ENCODE measurements at places on chromosomes 3 and 15.

DNA sequence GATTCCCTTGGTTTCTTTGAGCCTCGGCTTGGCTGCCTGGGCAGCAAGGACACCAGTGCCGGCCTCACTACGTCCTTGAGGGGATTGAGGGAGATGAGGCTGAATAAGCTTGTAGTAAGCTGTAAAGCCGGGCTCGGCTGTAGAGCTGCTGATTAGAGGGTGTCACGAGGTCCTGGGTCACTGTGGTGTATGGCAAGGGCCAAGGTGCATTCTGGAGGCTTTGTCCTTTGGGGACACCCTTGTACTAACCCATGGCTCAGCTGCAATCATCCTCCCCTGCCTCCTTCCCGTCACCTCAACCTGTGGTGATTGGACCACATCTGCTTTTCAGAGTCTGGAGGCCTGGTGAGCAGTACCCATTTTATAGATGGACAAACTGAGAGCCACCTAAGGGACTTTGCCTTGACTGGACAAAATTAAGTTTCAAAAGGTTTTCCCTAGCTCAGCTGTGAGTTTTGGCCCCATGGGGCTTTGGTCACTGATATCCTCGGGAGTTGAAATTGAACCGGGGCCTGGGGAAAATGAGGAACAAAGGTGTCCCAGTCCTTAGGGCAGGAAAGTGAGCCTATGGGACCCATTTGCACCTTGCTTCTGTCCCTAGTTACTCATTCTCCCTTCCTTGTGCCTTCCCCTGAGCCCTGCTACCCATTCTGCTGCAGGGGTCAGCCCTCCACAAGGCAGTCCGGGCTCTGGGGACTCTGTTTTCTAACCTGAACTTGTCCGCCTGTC lies 2.4 kb downstream of the SLC6A6 start:
- no peak for DNase-seq

DNA sequence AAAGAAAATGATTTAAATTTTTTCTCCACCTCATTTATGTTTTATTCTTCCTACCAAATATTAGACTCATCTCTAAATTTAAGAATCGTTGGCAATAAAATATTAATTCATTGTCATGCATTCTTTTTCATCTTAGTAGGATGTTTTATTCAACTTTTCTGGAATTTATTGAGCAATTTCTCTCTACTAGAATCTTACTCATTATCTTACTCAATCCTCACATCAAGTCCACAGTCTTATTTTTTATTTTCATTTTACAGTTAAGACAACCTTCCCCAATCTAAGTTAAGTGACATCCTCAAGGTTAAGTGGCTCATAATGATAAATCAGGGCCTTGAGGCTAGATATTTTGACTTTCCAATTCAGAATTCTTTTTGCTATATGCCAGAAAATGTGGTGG lies 15.9 kb upstream of the ALDH1A2 start:
- no peak for DNase-seq

DNA sequence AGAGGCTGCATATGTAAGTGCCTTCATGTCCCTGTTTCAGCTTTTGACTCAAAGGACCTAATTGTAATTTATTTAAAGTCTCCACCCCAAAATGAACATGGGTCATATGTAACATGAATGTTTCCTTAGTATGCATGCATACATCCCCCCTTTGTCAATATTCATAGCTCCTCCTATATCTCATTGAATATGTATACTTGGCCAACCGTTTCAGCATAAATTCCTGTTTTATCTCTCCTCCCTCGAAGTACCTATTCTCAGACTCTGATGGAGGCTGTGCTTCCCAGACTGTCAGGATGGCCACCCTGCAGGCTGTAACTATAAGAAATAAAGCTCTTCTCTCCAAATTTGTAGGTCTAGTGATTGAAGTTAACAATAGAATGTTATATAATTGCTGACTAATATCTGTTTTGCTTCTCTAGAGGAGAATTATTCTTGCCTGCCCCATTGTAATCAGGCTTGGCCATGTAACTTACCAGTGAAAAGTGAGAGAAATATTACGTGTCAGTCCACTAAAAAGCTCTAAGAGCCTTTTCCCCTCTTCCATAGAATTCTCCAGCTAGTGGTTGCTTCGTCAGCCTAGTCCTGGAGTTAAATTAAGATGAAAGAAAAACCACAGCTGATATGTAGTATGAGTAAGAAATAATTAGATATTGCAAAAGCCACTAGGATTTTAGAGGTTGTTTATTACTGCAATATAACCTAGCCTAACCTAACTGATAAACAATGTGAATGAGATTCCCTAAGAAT lies 245.1 kb downstream of the ZNF385D start:
- no peak for DNase-seq

- no peak for DNase-seq
Measured at GRCh38 chr15:60917461-60918145, 311.5 kb downstream of the RORA start.

GRCh38 chr15:99455789-99456160 lies 110.0 kb upstream of the MEF2A start:
- DNase-seq = no peak

DNA sequence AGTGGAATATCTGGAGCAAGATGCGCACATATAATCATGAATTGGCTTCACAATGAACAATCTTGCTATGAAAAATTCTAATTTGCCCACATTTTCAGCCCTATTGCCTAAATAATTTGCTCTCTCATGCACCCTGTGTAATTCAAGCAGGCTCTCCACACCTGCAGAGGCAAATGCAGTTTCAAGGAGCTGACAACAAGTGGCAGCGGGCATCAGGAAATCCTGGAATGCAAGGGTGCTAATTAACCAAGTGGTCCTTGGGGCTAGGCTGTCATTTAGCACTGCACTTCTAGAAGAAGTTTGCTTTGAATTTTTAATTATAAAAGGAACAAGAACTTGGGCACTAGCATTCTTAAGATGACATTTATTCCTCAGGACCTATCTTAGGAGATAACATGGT lies 56.3 kb upstream of the ICE2 start:
- no peak for DNase-seq

- no peak for DNase-seq
Measured at GRCh38 chr3:104168386-104168785, 1198.3 kb upstream of the ALCAM start.

- DNase-seq = no peak
Measured at GRCh38 chr3:7779331-7779730, 722.3 kb upstream of the LMCD1 start.

GRCh38 chr3:171753025-171753472 lies 57.2 kb downstream of the PLD1 start:
- DNase-seq = no peak

DNA sequence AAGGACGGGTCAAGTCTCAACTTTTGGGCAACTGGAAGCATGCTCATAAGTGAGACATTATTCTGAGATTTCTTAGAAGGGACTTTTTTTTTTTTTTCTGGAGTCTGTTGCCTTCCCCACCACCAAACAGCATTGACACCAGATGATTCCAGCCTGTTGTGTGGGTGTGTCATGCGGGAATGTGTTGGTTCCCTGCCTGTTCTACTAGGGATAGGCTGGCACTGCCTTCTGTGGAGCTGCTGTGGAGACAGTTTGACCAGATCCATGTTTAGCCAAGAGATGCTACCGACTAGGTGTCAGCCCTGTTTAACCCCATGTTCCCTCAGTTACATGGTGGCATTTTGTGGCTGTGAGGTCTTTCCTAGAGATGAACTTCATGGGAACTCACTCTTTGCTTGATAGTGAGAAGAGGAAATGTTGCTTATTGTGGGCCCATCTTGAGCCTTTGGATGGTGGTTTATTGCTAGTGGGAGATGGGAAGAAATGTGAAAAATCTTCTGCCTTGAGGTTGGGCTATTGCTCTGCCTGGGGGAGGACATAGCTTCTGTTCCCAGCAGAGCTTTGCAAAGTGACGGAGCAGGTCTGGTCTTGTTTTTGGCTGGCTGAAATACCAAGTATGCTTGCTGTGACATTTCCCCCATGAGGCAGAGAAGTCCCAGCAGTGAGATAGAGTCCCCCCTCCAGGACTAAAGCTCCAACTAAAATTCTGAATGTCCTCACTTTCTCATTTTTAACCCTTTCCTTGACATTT lies 31.3 kb downstream of the TRAK1 start:
- DNase-seq = no peak

DNA sequence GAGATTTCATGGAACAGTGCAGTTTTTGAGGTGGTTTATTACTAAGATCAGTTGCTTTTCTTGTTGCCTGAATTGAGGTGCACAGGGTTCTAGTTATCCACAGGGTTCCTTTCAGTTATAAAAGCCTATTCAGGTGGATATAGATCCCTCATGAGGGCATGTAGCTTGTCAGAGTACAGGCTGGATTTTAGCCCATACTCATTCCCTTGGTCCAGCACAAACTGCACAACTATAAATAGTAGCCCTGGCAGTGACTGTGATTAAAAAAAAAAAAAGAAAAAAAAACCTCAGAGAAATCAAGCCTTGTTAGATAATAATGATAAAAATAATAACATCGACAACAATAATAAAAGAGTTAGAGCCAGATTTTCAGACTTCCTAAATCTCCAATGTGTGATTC lies 154.3 kb downstream of the ZBBX start:
- DNase-seq = no peak

GRCh38 chr15:39595338-39596221 lies 14.7 kb downstream of the THBS1 start:
- DNase-seq = no peak

- DNase-seq = no peak
Measured at GRCh38 chr15:100531823-100532327, 3.1 kb upstream of the CERS3 start.

DNA sequence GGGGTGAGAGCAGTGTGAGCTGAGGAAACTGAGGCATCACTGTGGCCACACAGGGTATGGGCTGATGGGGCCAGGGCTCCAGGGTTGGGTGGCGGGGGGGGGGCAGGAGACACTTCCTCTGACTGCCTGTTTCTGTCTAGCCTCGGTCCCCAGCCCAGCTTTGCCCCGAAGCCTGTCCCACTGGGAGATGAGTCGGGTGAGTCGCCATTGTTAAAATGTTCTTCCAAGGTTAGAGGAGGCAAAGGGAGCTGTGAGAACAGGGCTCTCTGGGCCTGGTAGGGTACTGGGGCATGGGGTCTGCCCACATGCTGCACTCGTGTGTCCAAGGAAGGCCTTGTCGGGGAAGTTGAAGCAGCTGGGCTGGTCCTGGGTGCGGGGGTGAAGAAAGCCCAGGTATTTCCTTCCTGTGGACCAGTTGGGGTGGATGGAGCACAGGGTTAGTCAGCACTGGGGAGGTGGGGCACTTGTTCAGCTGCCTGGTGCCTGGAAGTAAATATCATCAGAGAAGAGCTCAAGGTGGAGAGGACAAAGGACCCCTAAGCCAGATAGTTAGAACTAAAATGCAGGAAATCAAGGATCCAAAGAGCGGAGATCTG lies 8.3 kb upstream of the JMJD7 start:
- no peak for DNase-seq

DNA sequence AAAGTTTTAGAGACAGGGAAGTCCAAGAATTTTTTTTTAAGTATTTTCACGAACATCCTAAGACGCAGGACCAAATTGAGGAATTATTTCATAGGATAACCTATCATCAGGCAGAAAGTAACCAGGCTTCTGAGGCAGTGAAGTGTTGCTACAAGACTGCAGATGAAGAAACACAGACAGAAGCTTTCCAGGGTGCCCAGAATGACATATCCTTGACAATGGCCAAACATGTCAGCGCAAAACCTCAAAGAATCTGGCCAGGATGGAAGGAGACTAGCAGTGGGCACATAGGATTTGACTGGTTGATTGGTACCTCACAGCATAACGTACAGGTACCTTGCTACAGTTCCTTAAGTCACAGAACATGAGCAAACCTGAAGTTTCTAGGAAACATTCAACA lies 7.5 kb downstream of the ADAMTS9 start:
- DNase-seq = no peak

- peak; percentile 67 for DNase-seq
Measured at GRCh38 chr3:30199096-30199759, 407.2 kb upstream of the TGFBR2 start.

Data from substantia nigra (tissue), 51 donors.